ENCODE measurements at places on chromosomes 11 and 22.

- H3K27ac ChIP-seq = no peak overlapping the region
- peaks cover 17% of the 10 kb centered on the region for H3K27me3 ChIP-seq
- no peaks in the 10 kb centered on the region for H3K36me3 ChIP-seq
These were observed 13.9 kb downstream of the IL17REL start for GRCh38 chr22:49998718-49999062.

GRCh38 chr11:113732092-113732491 lies 26.0 kb upstream of the TMPRSS5 start:
- H3K4me3 ChIP-seq = no peak overlapping the region
- H3K4me1 ChIP-seq = no peaks in the 10 kb centered on the region
- H3K36me3 ChIP-seq = peaks cover 8% of the 10 kb centered on the region
- DNase-seq = no peak
- no peak overlapping the region for H3K27ac ChIP-seq

GRCh38 chr11:115159207-115159606 lies 345.0 kb downstream of the CADM1 start:
- H3K27me3 ChIP-seq = peaks cover 76% of the 10 kb centered on the region
- H3K4me3 ChIP-seq = no peak overlapping the region
- no peak overlapping the region for H3K27ac ChIP-seq
- peaks cover 4% of the 10 kb centered on the region for H3K4me1 ChIP-seq

DNA sequence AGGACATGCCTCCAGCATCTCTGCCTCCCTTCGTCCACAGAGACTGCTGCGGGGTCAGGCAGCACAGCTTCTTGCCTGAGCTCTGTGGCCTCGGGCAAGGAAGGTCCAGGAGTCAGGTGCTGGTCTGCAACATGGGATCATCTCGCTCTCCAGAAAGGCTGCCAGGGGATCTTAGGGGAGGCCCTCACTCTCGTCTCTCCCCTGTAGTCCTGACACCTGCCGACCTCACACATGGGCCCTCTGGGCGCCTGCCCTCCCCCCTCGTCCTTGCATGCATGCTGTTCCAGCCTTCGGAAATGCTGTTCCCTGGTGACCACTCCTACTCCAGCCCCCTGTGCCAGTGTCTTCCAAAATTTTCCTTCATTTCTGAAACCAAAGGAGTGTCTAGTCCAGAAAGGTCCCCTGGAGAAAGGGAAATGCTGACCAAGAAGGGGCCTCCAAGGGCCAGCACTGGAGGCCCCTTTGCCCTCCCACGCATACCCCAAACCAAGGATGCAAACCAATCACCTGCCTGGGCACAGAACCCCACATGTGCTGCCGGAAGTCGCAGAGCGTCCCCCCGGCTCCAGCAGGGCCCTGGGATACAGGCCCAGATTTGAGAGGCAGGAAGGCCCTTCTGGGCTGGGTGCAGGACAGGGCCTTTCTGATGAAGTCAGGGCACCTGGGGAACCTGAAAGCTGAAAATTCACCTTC lies 41.0 kb downstream of the IGF2 start:
- no peak for DNase-seq
- H3K27ac ChIP-seq = no peak overlapping the region
- peaks cover 9% of the 10 kb centered on the region for H3K27me3 ChIP-seq
- no peak overlapping the region for H3K4me3 ChIP-seq
- H3K4me1 ChIP-seq = peaks cover 15% of the 10 kb centered on the region
- no peaks in the 10 kb centered on the region for H3K36me3 ChIP-seq

- no peak overlapping the region for H3K27ac ChIP-seq
- no peak overlapping the region for H3K4me3 ChIP-seq
- H3K27me3 ChIP-seq = peaks cover 3% of the 10 kb centered on the region
- no peak for DNase-seq
- no peaks in the 10 kb centered on the region for H3K4me1 ChIP-seq
These were observed 5.4 kb upstream of the TXN2 start for GRCh38 chr22:36486619-36487384.

DNA sequence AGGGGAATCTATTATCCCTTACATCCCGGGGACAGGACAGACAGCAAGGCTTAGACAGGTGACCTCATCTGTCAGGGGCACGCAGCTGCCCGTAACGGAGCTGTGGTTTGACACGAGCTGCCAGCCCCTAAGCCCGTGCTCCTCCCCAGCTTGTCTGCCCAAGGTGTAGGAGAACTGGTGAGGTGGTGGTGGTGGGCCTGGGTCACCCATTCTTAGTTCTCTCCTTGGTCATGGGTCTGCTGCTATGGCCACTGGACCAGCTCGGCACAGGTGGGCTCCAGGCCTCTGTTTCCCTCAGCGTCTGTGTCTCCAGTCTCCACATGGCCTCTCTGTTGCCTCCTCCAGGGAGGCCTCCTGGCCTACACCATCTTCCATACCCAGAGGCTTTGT lies 5.4 kb downstream of the PARVG start:
- no peak overlapping the region for H3K27ac ChIP-seq
- H3K4me3 ChIP-seq = no peak overlapping the region
- DNase-seq = no peak
- H3K36me3 ChIP-seq = no peaks in the 10 kb centered on the region
- H3K27me3 ChIP-seq = no peaks in the 10 kb centered on the region
